ENCODE measurements at places on chromosomes 6 and 20.

GRCh38 chr6:12351672-12352071 is 61.5 kb downstream of the EDN1 start:
- DNase-seq = no peak

GRCh38 chr6:2149361-2150006 is 95.9 kb downstream of the GMDS start:
- DNase-seq = no peak

GRCh38 chr20:50380697-50381040 is 129.5 kb upstream of the PTPN1 start:
- DNase-seq = no peak

DNA sequence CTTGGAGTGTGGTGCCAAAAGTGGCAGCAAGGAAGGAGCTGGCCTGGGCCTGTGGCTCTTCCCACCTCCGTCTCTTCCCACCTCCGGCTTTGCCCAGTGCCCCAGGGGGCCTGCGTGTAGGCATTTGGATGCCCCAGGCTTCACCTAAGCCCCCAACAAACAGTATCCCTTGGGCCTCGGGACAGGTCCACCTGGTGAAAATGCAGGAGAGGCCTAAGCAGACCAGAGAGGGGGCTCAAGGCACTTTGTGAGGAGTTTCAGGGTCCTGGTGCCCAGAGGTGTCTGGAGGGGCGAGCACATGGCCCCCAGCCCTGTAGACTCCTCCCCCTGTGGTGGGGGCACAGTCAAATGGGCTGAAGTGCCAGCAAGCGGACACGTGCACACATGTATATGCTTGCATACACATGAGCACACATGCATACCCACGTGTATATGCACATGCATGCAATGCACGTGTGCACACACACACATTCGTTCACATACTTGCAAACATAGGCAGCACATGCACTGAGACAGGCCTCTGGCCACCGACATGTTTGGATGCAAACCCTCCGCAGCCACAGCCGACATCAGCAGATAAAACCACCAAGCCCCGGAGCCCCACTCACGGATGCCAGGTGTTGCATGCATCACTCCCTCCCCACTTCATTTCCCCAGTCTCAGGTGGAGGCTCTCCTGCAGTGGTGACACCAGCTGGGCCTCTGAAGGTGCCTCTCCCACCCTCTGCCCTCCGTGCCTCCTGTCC is 124.5 kb downstream of the TAF4 start:
- no peak for DNase-seq

DNA sequence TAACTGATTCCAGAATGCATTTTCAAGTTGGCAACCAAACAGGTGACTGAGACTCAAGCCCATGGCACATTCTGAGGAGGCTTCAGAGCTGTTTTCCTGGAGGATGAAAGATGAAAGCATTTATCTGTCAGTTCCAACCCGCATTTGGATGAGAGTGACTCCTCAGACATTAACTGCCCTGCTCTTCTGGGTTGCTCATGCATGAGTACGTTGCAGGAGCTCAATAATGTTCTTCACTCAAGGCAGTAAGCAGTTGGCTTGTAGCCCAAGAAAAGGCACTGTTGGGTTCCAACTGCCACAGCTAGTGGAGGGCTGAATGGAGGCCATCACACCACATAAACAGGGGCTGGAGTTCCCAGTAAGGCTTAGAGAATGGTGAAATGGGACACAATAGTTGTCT is 155.3 kb downstream of the FUT9 start:
- DNase-seq = no peak

- DNase-seq = no peak
Measured at GRCh38 chr20:8062756-8063155, 43.2 kb upstream of the TMX4 start.

- no peak for DNase-seq
Measured at GRCh38 chr6:6348256-6348655, 27.8 kb upstream of the F13A1 start.

GRCh38 chr20:34705008-34705396 is 858 bp downstream of the TP53INP2 start:
- no peak for DNase-seq

- no peak for DNase-seq
Measured at GRCh38 chr6:100780648-100781047, 100.5 kb downstream of the ASCC3 start.

DNA sequence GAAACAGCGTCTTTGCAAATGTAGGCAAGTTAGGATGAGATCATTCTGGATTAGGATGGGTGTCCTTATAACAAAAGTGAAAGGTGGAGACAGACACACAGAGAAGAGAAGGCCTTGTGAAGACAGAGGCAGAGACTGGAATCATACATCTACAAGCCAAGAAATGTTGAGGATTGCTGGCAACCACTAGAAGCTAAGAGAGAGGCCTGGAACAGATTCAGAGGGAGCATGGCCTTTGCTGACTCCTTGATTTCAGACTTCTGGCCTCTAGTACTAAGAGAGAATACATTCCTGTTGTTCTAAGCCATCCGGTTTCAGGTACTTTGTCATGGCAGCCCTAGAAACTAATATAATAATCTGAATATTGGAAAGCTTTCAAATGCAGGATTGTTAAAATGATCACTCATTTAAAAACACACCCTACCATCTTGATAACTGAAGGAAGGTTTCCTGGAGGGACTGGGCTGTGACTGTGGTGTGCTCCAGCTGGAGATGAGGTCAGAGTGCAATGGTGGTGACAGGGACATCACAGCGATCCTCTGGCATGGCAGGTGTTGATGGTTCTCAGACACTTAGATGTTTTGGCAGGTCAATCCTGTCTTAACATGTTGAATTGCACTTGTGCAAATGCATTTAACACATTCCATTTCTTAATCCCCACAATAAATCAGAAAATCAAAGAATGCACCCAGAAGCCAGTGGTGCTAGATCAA is 25.1 kb downstream of the CD83 start:
- no peak for DNase-seq

DNA sequence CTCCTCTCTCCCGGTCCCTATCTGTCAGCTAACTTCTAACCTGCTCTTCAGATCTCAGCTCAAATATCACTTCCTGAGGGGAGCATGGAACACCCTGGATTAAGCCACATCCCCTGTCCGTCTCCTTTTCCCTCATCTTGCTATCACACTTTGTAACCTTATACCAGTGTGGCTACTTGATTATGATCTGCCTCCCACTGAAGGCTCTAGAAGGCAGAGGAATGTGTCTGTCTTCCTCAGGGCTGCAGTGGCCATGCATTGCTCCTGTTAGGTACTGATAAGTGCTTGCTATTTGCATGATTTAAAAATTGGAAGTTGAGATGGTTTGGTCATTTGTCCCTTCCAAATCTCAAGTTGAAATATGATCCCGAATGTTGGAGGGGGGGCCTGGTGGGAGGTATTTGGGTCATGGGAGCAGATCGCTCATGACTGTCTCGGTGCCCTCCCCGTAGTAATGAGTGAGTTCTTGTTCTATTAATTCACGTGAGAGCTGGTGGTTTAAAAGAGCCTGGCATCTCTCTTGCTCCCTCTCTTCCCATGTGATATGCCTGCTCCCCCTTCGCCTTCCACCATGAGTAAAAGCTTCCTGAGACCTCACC is 71.4 kb downstream of the PLCB4 start:
- DNase-seq = no peak

DNA sequence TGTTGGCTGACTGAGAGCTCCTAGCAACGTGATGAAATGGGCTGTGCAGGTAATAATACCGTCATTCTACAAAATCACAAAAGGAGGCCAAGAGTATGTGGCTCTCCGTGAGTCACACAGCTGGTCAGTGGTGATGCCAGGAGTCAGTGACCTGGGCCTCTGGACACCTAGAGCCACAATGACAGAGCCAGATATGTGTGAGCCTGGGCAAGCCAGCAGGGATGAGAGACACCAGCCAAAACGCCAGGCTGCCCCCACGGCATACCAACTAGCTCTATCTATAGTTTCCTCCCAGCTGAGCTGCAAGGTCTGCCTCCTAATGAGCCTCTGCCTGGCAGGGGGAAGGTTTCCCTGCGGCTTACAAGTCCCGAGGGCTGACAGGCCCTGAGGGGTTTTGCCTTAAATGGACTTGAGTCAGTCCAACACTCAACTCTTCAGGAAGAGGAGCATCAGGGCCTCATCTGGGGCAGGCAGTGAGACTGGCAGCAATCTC is 70.0 kb downstream of the CPNE5 start:
- no peak for DNase-seq

- no peak for DNase-seq
Measured at GRCh38 chr6:11814106-11814505, 35.5 kb upstream of the ADTRP start.

DNA sequence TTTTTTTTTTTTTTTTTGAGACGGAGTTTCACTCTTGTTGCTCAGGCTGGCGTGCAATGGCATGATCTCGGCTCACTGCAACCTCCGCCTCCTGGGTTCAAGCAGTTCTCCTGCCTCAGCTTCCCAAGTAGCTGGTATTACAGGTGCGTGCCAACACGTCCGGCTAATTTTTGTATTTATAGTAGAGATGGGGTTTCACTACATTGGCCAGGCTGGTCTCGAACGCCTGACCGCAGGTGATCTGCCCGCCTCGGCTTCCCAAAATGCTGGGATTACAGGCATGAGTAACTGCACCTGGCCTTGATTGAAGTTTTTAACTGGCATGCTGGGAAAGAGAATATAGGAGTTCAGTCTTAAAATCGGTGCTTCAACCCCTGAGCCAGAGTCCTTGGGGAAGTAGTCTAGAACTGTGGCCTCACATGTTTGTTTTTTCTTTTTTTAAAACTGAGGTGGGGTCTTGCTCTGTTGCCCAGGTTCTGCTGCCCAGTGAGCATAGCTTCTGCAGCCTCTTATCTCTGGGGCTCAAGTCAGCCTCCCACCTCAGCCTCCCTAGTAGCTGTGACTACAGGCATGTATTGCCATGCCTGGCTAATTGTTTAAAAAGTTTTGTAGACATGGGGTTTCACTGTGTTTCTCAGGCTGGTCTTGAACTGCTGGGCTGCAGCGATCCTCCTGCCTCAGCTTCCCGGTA is 3.3 kb downstream of the CBFA2T2 start:
- DNase-seq = no peak

- DNase-seq = no peak
Measured at GRCh38 chr6:97978855-97979271, 695.8 kb upstream of the MMS22L start.

DNA sequence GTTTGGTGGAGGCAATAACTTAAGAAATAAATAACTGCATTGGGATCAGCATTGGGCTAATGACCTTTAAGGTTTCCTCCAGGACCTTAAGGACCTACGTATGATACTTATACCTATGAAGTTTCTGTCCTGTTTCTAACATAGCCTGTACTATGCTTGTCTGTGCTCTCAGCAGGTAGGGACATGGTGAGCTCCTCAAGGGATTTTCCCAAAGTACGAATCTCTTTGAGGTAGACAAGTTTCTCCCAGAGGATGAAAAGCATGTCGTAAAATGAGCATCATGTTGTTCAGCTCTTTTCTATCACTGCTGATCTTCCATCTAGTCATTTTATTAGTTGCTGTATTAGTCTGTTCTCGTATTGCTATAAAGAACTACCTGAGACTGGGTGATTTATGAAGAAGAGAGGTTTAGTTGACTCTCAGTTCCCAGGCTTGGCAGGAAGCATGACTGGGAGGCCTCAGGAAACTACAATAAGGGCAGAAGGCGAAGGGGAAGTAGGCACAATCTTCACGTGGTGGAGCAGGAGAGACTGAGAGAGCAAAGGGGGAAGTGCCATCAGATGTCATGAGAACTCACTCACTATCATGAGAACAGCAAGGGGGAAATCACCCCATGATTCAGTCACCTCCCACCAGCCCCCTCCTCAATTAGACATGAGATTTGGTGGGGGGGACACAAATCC is 77.8 kb upstream of the TGM3 start:
- no peak for DNase-seq

GRCh38 chr20:11867291-11867919 is 50.3 kb upstream of the BTBD3 start:
- DNase-seq = no peak

DNA sequence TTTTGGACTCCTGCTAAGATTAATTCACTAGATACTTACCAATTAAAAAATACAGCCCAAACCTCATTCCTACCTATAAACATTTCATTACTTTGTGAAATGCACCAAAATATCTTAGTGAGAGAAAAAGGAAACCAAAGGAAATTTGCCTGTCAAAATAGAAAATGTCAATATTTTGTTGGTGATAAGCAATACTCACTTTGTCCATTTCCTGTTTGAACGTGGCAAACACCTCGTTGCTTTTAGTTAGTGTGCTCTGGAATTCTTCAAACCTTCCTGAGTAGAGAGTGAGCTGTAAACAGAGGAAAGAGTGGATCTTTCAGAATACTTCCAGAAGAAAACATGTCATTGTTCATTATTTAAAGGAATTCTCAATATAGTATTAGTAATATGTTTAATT is 44.2 kb downstream of the TXLNB start:
- DNase-seq = no peak

DNA sequence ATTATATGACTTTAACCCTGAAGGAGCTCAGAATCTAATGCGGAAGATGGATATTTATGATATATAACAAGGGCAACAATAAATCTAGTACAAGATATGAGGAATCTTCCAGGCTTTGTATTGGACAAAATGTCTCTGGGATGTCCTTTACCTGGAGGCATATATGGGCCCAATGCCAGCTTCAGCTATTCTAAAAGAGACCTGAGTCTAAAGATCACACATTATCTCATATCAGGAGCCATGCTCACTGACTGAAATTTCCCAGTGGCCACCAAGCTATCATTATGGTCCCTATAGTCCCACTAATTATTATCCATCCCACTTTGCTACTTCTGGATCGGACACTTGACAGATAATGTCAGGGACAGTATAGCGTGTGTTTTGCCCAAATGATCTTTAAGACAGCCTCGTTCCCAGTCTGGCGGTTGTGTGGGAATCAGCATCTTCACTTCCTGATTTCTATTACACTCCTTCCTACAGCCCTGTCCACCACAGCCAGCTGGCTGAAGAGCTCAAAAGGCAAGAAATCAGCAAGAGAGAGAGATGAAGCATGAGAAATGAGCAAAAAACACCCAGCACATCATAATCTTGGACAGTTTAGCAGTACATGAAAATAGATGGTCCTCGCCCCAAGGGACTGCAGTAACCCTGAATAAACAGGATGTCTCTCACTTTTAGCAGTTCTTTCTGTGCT is 34.9 kb downstream of the KLHL31 start:
- DNase-seq = no peak

DNA sequence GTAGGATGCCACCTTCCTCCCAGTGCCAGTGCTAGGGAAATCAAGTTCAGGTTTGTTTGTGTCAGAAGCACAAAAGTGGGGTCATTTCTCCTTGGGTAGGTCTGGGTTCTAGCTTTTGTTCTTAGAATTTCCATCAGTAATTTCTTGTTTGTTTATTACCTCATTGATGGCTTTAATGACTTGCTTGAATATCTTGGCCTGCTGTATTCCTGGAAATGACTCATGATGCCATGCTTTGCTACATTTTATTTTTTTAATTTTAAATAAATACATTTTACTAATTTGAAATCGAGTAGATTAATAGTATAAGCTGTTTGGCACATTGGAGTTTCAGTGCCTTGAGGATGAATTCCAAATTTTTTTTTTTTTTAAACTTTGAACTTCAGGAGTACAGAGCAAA is 189.6 kb downstream of the JARID2 start:
- DNase-seq = no peak

DNA sequence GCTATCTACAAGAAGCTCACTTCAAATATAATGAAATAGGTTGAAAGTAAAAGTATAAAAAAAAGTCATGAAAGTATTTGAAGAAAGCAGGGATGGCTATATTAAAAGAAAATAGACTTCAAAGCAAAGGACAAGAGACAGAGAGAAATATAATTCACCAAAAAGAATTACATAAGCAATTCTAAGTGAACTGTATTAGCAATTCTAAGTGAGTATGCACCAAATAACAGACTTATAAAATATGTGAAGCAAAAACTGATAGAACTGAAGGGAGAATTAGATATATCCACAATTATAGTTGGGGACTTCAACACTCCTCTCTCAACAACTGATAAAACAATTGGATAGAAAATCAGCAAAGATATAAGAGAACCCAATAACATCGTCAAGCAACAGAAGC is 38.8 kb upstream of the ID4 start:
- no peak for DNase-seq
